MM.1S (cell line): ENCODE measurements at places on chromosomes 11 and 22.

GRCh38 chr22:23909296-23909898 is 15.2 kb downstream of the MIF start:
- peak; percentile 12 for DNase-seq

DNA sequence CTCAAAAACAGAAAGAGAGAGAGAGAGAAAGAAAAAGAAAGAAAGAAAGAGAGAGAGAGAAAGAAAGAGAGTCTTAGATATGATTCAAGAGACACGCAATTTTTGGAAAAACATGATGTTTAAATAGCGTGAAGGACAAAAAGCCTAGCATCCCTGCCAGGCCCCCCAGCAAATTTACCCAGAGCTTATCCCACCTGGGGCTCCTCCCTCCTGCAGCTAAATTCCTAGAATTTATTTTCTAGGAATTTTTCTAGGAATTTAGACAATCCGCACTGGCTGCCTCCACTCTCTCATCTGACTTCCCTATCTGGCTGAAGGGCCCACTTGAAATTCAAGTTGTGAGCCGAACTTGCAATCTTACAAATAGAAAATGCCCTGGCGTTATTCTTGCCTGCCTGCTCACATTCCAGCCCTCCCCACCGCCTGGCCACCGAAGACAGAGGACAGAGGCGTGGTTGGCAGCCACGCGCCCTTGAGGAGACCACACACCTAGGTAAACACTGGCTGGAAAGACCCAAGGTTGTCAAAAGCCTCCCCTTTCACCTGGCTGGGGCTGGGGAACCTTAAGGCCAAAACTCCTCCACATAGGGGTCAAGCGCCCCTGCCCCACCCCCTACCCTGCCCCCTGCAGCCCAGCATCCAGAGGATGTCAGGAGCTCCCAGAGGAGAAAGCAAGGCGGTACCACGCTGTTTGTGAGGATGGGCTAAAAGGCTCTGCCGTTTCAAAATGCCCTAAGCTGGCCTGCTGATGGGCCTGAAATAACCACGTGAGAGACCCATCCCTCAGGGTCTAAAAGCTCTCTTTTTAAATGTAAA is 42.2 kb downstream of the AHNAK start:
- DNase-seq, result no peak

DNA sequence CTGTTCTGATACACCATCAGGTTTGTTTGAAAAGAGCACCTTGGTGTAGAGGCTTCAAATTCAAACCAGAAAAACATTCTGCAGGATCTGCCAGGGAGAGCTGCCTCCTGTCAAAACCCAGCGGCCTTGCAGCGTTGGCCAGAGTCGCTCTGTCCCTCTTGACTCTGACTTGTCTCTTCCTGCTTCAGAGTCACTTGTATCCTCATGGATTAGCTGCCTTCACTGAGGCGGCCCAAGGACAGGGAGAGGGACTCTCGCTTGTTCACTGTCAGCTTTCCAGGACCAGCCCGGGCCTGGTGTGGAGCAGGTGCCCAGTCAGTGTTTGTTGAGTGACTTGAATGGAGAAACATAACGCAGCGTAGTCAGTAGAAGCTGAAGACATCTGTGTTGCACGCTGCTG is 18.0 kb downstream of the TBC1D22A start:
- no peak for DNase-seq

- DNase-seq, result no peak
These were observed 14.6 kb downstream of the APOA4 start for GRCh38 chr11:116808262-116809175.

- DNase-seq, result no peak
These were observed 390.1 kb downstream of the CTTN start for GRCh38 chr11:70788248-70789022.

- DNase-seq, result peak; percentile 56
These were observed 2.3 kb downstream of the PRSS23 start for GRCh38 chr11:86802601-86803051.
